Left cardiac atrium (tissue), 4 donors: ENCODE measurements at places on chromosomes 7 and 10. TPM values are rescaled to one million over a fixed set of nuclear protein-coding genes. Genes with fewer than 3 reads are reported as not detected.

ZNF804B gene
- total RNA-seq = 0.16 TPM

GSDME gene
- total RNA-seq = 8.6 TPM

SYCE1 gene
- 0.62 TPM for total RNA-seq

DNA sequence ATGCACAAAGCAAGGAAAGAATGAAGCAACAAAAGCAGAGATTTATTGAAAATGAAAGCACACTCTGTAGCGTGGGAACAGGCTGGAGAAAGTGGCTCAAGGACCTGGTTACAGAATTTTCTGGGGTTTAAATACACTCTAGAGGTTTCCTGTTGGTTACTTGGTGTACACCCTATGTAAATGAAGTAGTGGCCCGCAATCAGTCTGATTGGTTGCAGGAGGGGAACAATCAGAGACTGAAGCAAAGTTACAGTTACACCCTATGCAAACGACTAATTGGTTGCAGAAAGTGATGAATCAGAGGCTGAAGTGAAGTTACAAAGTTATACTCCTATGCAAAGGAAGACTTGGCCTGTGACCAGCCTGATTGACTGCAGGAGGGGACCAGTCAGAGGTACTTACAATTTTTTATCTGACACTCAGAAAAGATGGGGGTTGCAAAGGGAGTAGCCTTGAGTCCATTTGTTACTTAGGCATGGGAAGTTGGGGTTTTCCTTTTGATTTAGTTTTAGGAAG is 3.6 kb upstream of the MTPN start:
- no peak for DNase-seq
